Fibroblast of skin of back (primary cell): ENCODE measurements at places on chromosomes 6 and 20.

GRCh38 chr6:72822691-72823090 is 200.8 kb downstream of the KCNQ5 start:
- DNase-seq: no peak

DNA sequence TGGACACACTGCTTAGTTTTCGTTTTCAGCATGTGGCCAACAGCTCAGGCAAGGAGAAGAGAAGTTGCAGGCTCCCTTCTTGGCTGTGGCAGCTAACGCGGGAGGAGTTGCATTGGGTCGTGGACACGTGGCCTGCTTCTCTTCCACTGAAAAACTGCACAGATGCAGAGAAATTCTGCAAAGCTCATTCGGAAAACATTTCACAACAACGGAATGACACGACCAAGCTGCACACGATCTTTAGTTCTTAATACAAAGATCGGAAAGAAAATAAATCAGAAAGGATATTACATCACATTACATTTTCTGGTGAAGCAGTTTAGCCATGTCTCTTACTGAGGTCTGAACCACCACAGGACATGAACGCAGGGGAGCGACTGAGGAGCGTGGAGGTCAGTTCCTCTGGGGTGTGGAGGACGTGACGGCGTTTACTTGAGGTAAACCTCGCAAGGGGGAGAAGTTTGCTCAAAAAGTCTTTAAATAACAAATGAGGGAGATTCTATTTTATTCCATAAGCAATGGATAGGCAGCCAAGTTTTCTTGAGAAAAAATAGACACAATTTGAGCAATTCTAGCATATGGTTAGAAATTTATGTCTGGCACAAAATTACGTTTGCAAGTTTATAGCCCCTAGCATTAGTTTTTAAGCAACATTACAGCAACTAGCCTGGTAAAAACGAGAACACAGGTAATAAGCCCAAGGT is 178.3 kb downstream of the THBS2 start:
- peak; percentile 74 for DNase-seq

- no peak for DNase-seq
Measured at GRCh38 chr6:150128425-150128824, 14.4 kb upstream of the PPP1R14C start.

DNA sequence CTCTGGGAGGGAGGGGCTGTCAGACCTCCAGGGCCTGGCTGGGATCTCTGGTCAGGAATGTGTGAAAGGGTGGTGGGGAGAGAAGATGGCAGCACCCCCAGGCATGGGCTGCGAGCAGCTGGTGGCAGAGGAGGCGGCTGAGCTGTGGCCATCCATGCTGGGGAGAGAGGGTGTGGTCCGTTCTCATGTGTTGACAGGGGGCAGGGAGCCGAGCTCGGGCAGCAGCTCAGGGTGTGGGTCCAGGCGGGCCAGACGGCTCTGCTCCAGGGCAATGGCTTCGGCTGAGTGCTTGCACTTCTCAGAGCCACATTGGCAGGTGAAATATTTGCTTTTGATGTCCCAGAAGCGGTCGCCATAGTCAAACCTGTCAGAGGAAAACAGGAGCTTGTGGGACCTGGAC is 1.1 kb upstream of the SLC44A4 start:
- DNase-seq: no peak

- DNase-seq: peak; percentile 71
Measured at GRCh38 chr6:145241039-145241438, 494.3 kb downstream of the EPM2A start.

GRCh38 chr6:117188627-117189201 is 76.6 kb upstream of the VGLL2 start:
- DNase-seq: no peak
